ENCODE measurements at places on chromosomes 1 and 21. TPM values are rescaled to one million over a fixed set of nuclear protein-coding genes. Genes with fewer than 3 reads are reported as not detected.

- peak; percentile 70 for DNase-seq
These were observed 53.1 kb downstream of the RIMS3 start for GRCh38 chr1:40612345-40612831.

The S1PR1 gene
- polyA plus RNA-seq = 209 TPM

DNA sequence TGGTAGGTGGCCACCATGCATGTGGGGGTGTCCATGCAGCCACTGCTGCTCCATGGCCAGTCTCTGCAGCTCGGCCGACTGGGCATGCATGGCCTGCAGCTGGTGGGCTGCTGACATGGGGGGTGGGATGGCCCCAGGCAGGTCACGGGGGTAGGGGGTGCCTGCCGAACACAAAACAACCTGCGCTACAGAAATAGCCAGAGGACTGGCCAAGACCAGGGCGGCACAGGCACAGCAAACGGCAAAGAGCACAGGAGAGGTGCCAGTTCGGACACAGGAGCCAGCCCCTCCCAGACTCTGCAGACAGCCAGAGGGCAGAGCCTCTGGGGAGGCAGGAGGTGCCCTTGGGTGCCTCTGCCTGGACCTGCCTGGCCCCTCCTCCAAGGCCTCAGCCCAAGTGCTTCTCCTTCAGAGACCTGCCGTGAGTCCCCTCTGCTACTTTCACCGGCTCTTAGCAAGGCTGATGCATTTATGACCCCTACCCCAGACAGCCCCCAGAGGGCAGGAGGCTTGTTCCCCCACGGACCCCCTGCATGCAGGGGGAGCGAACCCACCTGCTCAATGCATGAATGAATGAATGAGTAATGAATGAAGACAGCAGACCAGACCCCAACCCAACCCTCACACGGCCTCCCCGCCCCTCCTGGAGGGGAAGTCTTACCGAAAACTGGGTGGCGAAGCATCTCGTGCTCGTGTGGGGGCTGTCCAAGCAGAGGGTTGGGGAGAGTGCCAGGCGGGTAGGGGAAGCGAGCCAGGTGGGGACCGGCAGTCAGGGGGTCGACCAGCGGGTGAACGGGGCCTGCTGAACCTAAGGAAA lies 37.7 kb downstream of the SLC45A1 start:
- DNase-seq = no peak

GRCh38 chr1:45802343-45803298 lies 791 bp upstream of the MAST2 start:
- DNase-seq = no peak

DNA sequence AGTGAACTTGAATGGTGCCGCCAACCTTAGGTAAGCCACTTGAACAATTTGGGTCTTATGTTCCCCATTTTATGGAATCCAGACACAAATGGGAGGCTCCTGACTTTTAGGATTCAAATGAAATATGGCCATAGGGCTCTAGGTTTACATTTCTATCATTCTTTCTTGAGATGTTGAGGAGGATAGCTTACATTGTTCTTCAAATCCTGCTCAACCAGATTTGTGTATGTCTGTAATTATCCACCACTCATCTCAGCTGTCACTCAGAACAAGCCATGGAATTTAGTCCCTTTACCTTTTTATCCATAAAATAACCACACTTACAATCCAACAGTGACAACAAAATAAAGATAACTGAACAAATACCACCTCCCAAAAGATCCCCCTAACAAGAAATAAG lies 682.9 kb upstream of the PTBP2 start:
- no peak for DNase-seq

GRCh38 chr1:2290595-2291510 lies 62.7 kb downstream of the SKI start:
- DNase-seq = peak; percentile 44

DNA sequence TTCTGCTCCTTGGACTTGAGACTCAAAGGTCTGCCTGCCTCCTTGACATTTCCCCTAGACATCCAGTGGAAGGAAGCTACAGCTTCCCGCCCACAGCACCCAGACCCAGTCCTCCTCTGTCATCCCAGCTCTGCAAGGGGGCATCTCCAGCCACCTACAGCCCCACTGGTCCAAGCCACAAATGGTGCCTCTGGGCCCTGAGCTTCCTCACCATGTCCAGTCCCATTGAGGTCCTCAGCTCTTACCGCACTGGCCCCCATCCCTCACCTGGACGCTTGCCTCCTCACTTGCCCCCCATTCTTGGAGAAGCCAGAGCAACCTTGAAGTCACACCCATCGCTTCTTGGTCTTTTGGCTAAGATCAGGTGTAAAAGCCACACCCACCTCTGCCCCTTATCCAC lies 13.2 kb downstream of the PODN start:
- DNase-seq = no peak

The OR2M5 gene
- polyA plus RNA-seq = not detected

The TMIGD3 gene
- not detected for polyA plus RNA-seq

The GPR161 gene
- polyA plus RNA-seq = not detected

DNA sequence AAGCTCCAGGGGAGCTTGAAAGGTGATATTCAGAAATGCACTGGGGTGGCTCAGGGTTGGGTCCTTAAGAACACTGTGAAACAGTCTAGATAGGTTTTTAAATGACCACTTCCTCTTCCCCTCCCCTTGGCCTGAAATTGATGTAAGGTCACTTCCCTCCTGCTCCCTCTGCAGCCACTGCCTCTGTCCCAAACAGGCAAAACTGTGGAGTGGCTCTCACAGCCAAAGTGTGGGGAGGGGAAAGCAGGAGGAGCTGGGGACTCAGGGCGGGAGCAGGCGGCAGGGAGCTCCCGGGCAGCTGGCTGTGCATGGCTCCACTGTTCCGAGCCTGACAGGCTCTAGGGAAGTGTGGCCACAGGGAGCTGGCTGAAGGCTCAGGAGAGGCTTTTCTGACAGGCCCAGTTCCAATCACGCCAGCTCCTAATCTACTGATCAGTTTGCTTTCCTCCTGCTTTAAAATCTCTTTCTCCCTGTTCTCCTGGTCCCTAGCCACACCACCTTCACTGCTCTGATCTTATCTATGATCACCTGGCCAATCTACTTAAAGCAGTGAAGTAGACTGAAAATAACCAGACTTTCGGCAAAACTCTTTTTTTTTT lies 5.1 kb upstream of the CSRP1 start:
- DNase-seq = no peak

The VHLL gene
- polyA plus RNA-seq = not detected

GRCh38 chr1:157274698-157275534 lies 136.7 kb upstream of the ETV3 start:
- no peak for DNase-seq

The RIPK4 gene
- 0.33 TPM for polyA plus RNA-seq

DNA sequence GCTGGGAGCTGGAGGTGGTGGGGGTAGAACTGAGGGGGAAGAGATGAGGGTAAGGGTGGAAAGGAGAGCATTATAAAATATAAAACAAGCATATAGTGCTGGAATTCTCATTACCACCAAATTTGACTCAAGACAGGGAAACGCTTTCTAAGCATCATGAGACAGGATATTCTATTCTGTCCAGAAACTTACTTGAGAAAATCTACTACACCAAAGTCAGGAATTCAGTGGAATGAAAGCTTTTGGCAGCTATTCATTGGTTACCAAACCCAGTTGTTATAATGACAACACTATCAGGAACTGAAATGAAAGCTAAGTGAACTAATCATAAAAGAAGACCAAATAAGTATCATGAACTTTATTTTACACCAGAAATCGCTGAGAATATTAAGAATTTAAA lies 14.5 kb downstream of the AIDA start:
- no peak for DNase-seq

DNA sequence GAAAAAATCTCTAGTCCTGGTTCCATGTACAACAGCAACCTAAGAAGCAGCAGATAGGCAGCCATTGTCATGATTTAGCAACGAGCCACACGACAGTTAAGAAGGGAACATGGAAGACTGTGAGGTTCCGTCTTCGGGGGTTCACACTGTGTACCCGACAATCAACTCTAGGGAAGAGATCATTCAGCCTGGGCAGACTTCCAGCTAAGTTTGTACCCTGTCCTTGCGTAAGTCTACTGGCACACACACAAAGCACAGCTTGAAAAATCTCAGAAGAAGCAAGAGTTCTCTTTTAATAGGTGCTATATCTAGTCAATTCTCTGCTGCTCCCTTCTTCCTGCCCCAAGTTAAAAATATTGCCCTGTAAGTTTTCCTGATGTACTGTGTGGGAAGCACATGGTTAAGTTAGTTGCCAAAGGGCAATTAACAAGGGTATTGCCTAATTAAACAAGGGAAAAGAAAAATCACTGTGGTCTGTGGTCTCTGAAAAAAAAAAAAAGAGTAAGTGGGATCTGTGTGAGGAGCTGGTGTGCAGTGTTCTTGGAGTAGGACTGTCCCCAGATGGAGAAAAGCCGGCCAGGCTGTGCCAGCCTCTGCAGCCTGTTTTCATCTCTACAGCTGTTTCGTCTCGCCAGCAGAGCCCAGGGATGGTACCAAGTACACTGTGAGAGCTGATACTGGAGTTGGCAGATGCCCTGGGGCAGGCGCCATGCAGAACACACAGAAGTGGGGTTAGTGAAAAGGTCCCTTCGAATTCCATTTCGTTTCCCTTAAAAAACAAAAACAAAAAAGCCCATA lies 6.4 kb upstream of the MYBPHL start:
- no peak for DNase-seq

DNA sequence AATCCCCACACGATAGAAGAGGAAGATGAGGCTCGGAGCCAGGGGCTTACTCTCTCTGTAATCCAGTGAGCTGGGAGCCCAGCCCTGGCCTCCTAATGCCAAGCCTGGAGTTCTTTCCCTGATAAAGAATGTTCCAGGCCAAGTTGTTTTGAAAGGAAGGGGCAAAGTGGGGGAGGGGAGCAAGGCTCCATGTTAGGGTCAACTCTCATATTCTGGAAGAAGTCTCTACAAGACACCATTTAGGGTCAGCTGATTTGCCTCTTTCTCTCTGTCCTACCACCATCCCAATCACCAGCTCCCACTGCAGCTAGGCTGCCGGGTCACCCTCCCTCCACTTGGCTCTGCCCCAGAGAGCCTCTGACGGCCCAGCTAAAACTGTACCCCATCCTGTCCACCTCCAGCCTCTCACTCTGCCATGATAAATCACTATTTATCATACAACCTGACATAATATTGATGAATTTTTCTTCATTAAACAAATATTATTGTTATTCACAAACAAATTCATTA lies 95.0 kb downstream of the GLIS1 start:
- DNase-seq = no peak

The NPPB gene
- polyA plus RNA-seq = not detected

GRCh38 chr1:211537253-211537652 lies 41.7 kb downstream of the SLC30A1 start:
- no peak for DNase-seq

The OLIG1 gene
- polyA plus RNA-seq = not detected

DNA sequence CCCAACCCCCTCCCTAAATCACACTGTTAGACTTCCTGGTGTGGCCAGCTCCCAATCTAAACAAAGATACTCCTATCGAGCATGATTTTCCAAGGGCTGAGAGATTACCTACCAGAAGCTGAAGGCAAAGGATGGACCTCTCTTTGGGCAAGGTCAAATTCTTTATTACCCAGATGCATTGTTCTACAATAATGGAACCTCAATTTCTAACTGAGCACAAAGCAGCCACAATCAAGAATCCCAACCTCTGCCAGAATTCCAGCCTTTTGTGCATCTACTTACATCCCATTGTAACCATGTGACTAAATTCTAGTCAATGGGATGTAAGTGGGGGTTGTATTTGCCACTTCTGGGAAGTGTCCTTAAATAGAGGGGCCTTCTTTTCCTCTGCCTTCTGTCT lies 24.9 kb upstream of the VPS26C start:
- no peak for DNase-seq

GRCh38 chr1:11187494-11187893 lies 1.7 kb upstream of the ANGPTL7 start:
- no peak for DNase-seq

DNA sequence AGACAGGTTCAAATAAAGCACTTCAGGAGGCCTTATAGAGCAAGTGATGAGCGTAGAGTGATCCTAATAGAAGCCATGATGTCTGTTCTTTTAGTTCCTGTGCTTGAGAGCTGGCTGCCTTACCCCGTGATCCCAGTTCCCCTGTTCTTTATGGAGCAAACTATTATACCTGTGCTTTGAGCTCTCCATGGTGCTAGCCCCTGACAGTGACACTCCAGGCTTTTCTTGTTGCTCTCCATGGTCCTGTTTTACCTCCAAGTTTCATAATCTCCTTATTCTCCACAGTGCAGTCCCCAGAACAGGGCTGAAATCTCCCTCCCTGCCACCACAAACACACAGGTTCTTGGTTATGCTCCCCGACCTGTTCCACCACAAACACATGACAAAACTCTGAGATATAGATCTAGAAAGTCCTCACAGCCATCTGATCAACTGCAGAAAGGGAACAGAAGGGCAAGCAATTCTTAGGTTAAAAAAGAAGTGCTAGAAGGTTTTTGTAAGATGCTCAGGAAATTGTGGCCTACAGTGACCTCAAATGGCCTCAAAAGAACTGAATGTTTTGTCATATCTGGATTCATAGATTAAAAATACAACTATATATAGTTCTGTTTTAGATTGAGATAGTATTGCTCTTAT lies 6.0 kb downstream of the CADM3 start:
- no peak for DNase-seq

The HSD3B1 gene
- not detected for polyA plus RNA-seq

DNA sequence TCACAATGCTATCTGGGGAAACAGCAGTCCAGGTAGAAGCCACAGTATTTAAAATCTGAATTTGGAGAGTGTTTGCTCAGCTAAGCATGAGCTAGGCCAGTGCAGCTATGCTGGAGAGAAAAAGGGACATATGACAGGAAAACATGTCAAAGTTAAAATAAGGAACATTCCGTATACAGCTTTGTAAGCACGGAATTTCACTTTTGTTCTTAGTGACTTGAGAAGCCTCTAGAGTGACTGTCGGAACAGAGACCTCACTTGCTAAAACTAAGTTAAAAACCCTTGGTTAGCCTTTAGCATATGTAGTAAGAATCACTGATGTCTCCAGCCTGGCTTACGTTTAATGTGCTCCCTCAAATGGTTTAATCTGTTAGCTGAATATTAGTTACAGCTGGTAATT lies 661.7 kb downstream of the KCNT2 start:
- no peak for DNase-seq

The HSPA6 gene
- not detected for polyA plus RNA-seq

GRCh38 chr1:233367057-233367803 lies 39.7 kb downstream of the MAP3K21 start:
- DNase-seq = no peak

The PLA2G2C gene
- polyA plus RNA-seq = not detected

The KIF26B gene
- polyA plus RNA-seq = not detected

DNA sequence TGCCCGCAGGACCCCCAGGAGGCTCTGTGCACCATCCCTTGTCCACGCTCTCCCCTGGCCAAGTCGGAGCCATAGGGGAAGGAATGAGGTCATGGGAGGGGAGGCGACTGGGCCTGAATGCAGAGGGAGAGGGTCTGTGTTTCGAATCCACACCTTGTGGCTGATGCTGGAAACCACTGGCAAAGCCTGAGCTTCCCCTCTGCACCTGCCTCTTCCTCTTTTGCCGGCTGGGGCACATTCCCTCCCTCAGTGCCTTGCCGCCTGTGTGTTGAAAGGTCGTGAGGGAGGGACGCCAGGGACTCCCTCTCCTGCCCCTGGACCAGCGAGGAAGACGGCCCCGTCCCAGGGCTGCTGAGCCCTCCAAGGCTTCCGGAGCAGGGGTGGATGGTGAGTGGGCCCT lies 27.3 kb downstream of the PRDM16 start:
- no peak for DNase-seq
